ENCODE measurements at places on chromosomes 2 and 18.

DNA sequence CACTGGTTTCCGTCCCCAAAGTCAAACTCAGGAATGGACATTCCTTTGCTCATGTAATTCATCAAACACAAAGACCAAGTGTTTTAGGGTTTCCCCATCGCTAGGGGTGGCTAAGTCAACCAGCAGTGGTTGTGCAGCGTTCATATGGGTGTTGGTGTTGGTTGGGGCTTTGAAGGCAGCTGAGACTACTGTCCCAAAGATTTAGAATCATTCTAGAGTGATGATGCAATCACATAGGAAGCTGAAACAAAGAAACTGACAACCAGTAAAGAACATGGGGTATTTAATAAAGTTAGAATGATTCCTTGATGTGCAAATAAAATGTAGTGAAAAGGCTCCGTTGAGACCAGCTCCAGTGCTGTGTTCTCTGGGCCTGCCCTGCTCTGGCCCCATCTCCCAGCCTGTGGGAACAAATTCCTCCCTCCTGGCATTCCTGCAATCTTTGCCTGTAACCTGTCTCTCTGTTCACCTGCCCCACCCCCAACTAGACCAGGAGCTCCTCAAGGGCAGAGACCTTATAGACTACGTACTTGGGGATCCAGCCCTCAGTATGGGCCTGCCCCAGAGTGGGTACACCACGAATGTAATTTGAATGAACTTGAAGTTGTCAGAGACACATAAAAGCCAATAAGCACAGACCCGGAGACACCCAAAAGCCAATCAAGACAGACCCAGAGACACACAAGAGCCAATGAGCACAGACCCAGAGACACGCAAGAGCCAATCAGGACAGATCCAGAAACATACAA, 191.7 kb upstream of the TWIST2 start:
- DNase-seq: no peak

- no peak for DNase-seq
Observed at GRCh38 chr2:26757873-26758789, 6.0 kb upstream of the SLC35F6 start.

- DNase-seq: no peak
Observed at GRCh38 chr2:182330451-182331305, 96.2 kb downstream of the PDE1A start.

GRCh38 chr2:10005461-10006235, 37.7 kb upstream of the KLF11 start:
- no peak for DNase-seq

GRCh38 chr2:156937430-156937829, 320.1 kb upstream of the GALNT5 start:
- no peak for DNase-seq

DNA sequence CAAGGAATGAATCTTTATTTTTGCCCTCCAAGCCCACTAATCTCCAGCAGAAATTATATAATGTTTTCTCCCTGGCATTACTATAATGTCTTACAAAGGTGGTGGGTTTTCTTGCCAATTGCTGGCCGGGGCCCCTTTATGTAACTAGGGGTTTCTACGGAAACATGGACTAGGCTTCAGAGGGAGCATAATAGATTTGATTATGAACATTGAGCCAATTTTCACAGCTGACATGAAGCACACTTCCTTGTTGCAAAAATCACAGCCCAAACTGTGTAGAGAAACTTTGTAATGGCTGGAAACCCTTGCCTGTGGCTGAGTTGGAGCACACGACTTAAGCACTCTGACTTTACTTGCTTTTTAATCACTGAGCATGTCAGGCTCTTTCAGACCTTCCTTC, 3.8 kb upstream of the CYRIA start:
- DNase-seq: no peak

All from NCI-H1436 treated with DMSO at 0.1 percent for 48 hours (cell line).